ENCODE measurements at places on chromosomes 12 and 14.

- no peak for DNase-seq
Observed at GRCh38 chr12:98402091-98402490, 113.3 kb upstream of the TMPO start.

GRCh38 chr12:59194794-59195193, 274.5 kb upstream of the LRIG3 start:
- DNase-seq: no peak

GRCh38 chr14:28762955-28763326, 3.6 kb upstream of the FOXG1 start:
- DNase-seq: no peak

DNA sequence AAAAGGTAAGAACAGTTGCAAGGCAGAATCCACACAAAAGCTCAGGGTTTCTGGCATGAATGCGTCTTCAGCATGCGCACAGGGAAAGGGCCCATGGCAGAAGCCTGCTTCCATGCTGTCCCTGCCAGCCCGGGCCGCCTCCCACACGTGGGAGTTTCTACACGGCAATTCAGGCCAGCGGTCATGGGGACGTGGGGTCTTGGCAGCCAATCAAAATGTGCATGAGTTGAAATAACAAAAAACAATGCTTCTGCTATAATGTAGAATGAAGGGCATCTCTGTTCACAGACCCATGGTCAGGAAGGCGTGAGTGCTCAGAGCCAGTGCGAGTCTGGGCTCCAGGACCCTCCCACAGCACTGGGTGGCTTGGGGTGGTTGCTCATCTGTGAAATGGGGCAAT, 28.6 kb downstream of the AMN start:
- no peak for DNase-seq

DNA sequence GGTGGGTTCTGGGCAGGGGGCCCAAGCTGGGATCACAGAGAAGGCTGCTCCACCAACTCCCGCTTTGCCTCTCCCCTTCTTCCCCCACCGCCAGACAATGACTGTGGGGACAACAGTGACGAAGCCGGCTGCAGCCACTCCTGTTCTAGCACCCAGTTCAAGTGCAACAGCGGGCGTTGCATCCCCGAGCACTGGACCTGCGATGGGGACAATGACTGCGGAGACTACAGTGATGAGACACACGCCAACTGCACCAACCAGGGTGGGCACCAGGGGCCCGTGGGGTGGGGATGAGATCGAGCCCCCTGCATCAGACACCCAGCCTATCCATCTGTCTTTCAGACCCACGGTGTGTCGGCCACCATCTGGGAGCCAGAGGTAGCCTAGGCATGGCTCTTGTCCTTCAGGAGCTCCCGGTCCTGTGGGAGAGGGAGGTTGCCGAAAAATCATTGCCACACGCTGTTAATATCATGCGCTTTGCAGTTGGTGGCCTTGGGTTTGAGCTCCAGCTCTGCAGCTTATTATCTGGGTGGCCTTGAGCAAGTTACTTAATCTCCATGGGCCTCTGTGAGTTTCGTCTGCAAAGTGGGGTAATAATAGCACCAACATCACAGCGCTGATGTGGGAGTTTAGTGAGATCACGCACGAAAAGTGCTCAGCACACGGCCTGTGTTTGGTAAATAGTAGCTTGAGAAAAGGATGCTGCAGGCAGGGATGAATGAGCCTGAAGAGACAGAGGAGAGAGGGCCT, 21.8 kb upstream of the LRP1-AS start:
- DNase-seq: no peak

DNA sequence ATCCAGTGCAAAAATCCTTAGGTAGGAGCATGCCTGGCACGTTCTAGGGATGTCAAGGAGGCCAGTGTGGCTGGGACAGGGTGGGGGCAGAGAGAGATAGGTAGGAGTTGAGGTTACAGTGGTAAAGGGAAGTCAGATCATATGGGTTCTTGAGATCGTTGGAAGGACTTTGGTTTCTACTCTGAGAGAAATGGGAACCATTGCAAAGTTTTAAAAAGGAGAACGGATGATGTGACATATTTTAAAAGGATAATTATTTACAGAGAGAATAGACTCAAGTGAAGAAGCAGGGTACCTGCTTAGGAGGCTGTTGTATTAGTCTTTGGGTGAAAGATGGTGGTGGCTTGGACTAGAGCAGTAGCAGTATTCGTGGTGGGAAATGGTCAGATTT, 47.6 kb upstream of the ATP2B1 start:
- no peak for DNase-seq

- no peak for DNase-seq
Observed at GRCh38 chr12:34393086-34393820, 371.0 kb downstream of the ALG10 start.

DNA sequence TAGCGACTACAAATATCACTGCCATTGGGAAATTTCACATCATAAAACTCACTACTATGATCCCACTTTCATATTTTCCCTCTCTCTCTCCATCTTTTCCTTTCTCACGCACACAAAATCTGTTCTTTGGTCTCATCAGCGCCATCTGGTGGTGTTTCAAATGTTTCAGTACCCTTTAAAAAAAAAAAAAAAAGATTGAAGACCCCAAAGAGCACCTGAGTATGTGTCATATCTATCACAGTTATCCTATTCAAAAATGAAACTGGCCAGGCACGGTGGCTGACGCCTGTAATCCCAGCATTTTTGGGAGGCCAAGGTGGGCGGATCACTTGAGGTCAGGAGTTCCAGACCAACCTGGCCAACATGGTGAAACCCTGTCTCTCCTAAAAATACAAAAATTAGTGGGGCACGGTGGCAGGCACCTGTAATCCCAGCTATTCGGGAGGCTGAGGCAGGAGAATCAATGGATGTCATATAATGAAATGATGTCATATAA, 72.4 kb downstream of the TTC9 start:
- no peak for DNase-seq

GRCh38 chr12:67650388-67651131, 2.0 kb downstream of the DYRK2 start:
- DNase-seq: no peak

GRCh38 chr14:100896369-100897060, 7.0 kb downstream of the RTL1 start:
- DNase-seq: no peak

DNA sequence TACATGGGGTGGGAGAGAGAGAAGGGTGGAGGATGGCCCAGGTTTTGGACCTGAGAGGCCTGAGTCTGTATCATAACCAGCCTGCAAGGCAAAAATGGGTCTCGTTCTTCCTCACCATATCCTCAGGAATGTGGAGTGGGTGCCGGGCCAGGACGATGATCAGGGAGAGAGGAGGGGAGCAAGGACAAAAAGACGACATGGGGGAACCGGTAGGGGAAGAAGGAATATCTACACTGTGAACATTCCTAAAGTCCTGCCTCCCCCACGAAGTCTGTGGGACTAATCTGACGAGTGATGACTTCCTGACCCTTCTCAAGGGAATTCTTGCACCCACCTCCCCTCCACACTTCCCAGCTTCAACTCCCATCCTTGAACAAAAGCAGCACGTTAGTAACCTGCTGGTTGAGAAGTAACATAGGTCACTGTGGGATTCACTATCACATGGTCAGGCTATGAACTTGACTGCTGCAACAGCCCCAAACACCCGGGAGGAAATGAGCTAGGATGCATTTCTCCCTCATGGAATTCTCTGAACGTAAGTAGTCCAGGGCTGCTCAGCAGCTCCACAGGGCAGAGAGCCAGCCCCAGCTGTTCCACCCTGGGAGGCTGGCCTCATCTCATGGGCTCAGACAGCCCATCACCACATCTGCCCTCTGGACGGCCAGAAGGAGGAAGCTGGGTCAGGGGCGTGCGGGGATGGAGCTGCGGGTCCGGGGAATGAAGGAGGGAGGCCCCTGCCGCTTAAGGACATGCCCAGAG, 36.8 kb upstream of the VWF start:
- no peak for DNase-seq

DNA sequence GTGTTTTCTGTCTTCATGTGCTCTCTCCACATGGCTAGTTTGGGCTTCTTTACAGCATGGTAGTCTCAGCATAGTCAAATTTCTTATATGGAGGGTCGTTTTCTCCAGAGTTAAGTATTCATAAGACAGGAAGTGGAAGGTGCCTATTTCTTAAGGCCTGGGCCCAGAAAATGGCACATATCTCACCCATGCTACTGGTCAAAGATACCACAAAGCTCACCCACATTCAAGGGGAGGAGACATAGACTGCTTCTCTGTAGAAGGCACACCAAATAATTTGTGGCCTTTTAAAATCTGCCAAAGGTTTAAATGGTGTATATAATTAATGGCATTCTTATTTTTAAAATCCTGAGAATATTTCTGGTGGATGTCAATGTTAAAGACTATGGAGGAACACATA, 44.8 kb downstream of the CCDC91 start:
- no peak for DNase-seq

DNA sequence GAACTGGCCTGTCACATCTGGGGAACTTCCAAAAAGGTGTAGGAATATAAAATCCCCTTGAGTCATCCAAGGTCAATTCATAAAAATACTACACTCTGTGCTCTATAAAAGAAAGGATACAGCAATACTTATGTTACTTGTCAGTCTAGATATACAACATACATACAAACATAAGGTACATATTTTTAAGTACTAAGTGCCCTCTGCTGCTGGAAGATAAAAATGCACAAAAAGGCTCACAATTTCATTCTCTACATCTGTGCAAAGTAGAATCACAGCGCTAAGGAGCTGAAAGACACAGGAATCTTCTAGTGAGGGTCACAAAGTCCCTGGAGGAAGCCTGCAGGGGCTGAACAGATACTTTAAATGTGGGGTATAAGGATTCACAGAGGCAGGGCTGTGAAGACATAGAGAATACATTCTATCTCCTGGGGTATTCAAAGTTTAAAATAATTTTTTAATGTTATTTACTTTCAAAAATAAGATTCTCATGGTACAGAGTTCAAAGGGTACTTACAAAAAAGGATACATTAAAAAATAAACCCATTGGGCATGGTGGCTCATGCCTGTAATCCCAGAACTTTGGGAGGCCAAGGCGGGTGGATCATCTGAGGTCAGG, 10.2 kb upstream of the GOLGA5 start:
- no peak for DNase-seq

GRCh38 chr12:106645074-106645421, 62.2 kb downstream of the RFX4 start:
- DNase-seq: no peak

DNA sequence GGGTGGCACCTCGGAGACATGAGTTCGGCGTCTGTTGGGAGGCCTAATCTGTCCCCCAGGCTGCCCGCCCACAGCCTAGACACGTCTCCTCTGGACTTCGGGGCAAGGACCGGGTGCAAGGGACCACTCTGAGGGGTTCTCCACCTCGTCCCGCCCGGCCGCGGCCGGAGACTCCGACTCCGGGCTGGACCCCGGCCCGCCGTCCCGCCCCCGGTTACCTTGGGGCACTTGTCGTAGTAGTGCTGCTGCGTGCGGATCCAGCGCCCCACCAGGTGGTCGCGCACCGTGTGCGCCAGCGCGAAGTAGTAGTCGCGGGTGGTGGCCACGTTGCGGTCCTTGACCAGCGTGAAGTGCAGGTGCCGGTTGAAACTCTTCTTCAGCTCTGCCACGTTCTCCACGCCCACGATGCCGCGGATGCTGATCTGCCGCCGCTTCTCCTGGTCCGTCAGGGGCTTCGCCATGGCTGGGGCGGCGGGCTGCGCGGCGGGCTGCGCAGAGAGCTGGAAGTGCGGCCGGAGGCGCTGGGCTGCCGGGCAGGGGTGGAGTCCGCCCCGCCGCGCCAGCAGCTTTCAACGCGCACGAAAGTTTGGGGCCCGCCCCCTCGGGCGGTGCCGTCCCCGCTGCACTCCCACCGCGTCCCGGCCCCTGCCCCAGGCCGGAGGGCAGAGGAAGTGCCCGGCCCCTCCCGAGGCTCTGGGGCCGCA, at the start of gene PYGL:
Gene PYGL (minus strand): TSS at position 541 of the 704 bp plus-strand sequence. CDS start 80 bp downstream, at position 461.
- DNase-seq: peak; percentile 57

DNA sequence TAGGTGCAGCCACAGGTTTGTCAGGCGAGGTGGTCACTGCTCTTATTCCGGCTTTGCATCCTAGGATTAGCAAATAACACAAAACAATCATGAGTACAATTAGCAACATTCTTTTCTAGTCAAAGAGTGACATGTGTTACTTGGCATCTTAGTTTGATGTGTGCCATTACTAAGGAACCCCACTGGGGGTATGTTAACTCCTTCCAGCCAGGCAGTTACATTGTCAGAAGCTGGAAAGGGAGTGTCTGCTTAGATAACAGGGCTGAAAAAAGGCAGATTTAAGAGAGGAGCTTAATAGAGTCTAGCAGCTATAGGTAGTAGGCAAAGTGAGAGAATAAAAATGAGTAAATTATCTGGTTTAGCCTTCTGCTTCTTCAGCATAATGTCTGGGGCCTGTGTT, 30.5 kb upstream of the METAP2 start:
- DNase-seq: no peak
